ENCODE measurements at places on chromosomes 3 and 15.
A peak's percentile ranks its signal among the peaks of the same experiment; 100 is the strongest.

GRCh38 chr3:55362210-55362960 lies 124.7 kb downstream of the WNT5A start:
- no peak for DNase-seq

DNA sequence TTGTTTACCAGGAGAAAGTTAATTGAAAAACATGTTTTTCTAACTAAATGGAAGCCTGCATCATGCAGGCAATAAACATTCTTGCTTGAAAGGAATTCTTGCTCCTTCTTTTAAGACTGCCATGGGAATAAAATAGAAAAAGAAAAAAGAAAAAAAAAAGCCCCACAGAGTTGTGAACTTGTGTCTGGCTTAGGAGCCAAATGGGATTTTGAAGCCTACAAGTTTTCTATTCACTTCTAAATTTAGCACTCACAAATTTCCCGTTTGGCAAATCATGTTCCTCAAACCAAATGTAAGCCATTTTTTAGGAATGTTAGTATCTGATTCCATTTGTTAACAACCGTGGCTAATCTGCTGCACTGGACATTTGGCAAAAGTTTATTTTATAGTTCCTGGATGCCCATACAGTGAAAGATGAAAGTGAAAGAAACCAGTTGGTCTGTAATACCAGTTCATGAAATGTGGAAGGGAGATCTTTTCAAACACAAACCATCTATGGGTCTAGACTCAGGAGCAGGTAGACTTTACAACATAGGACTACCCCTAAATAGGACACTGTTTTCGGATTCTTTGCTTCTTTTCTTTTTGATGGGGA lies 133.8 kb upstream of the GMNC start:
- DNase-seq, result no peak

GRCh38 chr3:183497313-183497712 lies 58.2 kb downstream of the KLHL6 start:
- DNase-seq, result no peak

DNA sequence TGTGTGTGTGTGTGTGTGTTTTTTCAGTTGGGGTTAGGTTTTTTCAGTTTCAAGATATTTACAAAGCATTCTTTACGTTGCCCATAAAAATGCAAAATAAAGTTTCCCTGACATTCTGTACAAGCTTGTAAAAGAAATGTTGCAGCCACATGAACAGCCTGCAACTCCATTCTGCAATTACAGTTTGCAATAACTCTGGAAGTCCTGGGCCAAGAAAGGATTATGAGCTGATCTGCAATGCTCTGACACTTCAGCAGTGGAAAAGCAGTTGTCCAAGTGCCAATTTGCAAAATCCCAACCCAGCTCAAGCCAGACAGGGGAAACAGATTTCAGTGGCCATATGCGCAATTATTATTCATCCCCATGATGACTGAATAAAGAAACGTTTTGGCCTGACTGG lies 322.1 kb downstream of the MEX3B start:
- DNase-seq, result no peak

DNA sequence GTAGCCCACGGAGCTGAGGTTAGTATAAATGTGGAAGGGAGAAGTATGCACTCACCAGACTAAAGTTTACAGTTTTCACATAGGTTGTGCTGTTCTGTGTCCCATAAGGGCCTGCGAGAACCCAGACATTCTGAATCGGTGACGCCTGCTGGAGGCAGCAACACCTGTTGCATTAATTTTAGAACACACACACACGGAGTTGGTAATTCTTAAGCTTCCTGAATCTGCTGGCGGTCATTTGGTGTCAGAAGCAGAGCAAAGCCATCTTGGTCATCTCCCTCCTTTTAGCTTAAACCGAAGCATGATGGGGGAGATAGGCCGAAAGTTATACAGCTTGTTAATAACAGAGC lies 41.1 kb upstream of the AP3B2 start:
- no peak for DNase-seq

DNA sequence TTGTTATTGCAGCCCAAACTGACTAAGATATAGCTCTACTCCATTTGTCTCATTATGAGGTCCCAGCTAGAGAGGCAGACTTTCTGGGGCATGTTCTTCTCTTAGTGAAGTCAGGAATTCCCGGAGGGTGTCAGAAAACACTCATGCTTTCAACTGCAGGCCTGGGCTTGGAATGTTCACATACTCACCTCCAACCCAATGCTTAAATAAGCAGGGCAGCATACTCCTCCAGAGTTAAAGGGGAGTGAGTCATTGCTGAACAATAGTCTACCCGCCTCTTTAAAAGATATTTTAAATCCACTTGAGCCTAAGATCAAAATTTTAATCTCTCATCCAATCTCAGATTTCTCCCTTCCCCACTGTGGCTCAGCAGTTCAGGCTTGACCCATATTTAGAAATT lies 167.8 kb upstream of the DPH6 start:
- no peak for DNase-seq

DNA sequence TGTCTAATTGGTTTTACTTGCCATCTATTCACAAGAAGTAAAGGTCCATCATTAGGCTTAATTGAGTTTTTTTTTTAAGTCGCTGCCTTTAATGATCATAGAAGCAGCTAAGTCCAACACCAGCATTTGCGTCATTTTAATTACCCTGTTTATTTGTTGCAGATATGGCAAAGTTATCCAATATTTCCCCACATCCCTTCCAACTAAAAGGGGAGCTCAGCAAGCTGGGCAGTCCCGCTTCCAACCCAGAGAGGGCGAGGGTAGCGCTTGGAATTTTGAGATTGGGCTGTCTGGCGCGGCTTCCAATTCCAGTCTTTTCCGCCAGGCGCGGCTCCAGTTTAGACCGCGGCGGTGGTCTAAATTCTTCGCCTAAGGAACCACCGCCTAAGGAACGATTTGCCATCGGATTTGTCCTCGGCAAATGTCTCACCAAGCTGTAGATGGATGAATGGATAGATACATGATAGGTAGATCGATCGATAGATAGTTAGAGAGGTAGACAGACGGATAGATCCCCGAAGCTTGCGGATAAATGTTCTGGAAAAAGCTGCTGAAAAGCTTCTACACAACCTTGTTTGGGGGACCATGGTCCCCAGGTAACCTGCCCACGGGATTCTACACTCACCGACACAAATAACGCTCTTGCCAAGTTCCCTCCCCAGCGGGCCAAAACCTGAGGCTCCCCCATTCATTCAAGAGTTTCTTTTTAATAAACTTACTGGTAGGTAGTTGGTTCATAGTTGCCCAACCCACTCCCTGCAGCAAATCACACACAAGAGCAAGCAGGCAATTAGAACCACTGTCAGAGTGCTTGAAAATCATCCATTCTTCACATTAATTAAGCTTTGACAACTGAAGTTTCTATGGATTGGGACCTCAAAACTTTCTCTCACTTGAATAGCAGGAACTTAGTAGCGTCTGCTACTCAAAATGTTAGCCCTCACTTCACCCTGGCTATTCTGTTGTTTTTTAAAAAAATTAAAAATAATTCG lies 49.1 kb downstream of the ZIC4 start:
- no peak for DNase-seq

DNA sequence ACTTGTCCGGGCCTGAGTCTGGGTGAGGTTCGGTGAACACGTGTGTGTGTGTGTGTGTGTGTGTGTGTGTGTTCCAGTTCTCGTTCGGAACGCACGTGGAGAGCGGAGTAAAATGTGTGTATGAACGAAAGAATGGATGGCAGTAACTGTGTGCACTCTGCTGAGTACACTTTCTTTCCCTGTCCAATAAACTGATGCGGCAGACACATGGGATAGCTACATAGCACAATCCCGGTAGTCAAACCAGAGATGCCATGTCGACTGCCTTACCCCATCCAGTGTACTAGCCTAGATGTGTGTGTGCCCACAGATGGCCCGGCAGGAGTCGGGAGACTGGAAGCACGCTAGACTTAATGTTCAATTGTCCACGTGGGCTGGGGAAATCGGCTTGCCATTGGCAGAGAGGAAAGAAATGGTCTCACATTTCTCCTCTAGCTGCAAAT lies 507 bp upstream of the GOLIM4 start:
- peak; percentile 75 for DNase-seq

DNA sequence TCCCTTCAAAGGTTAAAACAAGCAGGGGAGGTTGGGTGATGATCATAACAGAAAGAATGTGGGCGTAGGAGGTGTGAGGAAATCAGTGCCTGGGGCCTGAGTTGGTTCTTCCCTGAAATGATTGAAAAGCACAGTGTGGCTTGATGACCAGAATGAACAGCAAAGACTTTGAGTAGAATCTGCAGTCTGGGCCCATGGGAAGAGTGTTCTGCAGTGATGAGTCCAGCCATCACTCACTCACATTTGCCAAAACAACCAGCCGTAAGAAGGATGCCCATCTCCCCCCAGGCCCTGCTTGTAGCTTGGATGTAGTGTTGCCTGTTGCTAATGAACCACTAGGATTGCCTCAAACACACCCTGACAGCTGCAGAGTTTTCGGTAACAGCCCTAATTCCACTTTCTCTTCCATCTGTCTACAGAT lies 67.9 kb downstream of the VGLL3 start:
- DNase-seq, result no peak

Data from smooth muscle cell of the brain vasculature (primary cell).